ENCODE measurements at places on chromosomes 13 and 19. TPM values are rescaled to one million over a fixed set of nuclear protein-coding genes. Genes with fewer than 3 reads are reported as not detected.

- DNase-seq: no peak
These were observed 1584.5 kb upstream of the MIR17HG start for GRCh38 chr13:89763005-89763404.

- DNase-seq: no peak
These were observed 146.9 kb downstream of the TEX29 start for GRCh38 chr13:111467111-111467890.

GRCh38 chr13:42305503-42305902, 33.6 kb downstream of the AKAP11 start:
- DNase-seq: no peak

KDM4B gene
- 199 TPM for total RNA-seq

CLDN10 gene
- total RNA-seq: not detected

DNA sequence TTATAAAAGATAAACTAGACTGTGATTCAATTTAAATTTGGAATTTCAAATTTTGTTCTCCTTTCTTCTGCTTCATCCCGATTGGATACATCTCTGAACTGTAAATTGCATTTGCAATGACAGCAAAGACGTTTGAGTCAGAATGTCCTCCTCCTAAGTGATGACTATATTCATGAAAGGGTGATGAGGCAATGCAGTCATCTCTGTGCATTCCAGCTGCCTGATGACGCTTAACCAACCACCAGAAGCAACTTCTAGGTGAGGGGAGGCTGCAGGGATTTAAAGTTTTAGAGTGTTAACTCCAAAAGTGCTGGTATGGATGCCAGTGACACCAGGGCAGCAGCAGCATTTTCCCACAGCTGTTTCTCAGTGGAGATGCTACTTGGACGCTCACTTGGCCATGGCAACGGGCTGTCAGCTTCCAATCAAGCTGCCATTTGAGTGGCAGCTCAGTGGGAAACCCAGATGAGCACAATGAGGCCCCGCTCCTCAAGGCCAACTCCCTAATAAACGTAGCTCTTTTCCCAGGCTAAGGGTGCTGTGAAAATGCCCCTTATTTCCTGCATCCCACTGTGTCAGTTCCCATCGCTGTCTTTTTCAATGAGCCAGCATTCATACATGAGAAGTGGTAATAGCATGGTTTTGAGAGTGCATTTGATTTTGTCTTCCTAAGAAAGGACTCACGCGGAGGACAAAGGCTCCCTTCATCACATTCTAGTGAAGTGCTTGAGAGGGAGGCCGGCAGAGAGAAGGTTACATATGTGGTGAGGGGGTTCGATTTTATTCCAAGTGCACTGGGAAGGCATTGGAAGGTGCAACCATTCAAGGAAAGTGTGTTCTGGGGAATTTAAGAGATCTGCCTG, 45.2 kb upstream of the AMER2 start:
- DNase-seq: no peak

GRCh38 chr19:48780631-48781391, 25.5 kb downstream of the FGF21 start:
- peak; percentile 65 for DNase-seq

DNA sequence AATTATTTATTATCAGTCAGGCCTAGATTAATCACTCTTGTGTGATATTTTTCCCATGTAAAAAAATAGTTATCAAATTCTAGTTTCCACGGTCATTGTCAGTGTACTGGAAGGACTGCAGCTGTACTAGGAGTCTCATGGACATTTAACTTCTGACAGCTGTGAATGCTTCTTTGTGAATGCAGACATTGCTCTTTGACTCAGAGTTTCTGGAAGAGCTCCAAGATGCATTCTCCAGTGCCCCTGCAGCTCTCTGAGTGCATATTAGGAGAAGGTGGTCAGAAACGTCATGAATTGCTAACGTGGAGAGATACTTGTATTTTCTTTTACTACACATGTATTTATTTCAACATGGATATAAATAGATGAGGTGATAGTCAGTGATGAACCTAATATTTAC, 9.7 kb upstream of the SLITRK5 start:
- DNase-seq: no peak

- DNase-seq: no peak
These were observed 1387.2 kb downstream of the OLFM4 start for GRCh38 chr13:54415753-54416366.

GRCh38 chr13:113630804-113631203, 27.2 kb downstream of the ATP4B start:
- no peak for DNase-seq

LAIR1 gene
- total RNA-seq: 1.2 TPM

CEBPA gene
- total RNA-seq: 9.9 TPM

GRCh38 chr13:30097701-30098100, 209.7 kb downstream of the KATNAL1 start:
- no peak for DNase-seq

VSTM2B gene
- not detected for total RNA-seq

DNA sequence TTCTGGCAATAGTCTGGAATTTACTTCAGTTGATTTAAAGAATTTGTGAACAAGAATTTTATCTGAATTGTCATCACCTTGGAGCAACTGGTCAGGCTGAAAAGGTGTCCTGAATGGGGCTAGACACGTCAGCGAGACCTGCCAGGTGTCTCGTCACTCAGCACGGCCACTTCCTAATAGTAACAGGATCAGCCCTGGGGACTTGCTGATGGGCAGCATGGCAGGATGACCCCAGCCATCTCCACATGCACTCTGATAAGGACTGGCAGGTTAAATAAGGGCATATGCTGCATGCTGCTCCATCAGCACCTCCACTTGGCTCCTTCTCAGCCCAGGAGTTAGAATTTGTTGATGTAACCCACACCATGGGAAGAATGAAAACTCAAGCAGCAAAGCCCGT, 224.2 kb downstream of the FOXO1 start:
- DNase-seq: no peak

CRLF1 gene
- total RNA-seq: 7.6 TPM

ATP4B gene
- total RNA-seq: 585 TPM

DNA sequence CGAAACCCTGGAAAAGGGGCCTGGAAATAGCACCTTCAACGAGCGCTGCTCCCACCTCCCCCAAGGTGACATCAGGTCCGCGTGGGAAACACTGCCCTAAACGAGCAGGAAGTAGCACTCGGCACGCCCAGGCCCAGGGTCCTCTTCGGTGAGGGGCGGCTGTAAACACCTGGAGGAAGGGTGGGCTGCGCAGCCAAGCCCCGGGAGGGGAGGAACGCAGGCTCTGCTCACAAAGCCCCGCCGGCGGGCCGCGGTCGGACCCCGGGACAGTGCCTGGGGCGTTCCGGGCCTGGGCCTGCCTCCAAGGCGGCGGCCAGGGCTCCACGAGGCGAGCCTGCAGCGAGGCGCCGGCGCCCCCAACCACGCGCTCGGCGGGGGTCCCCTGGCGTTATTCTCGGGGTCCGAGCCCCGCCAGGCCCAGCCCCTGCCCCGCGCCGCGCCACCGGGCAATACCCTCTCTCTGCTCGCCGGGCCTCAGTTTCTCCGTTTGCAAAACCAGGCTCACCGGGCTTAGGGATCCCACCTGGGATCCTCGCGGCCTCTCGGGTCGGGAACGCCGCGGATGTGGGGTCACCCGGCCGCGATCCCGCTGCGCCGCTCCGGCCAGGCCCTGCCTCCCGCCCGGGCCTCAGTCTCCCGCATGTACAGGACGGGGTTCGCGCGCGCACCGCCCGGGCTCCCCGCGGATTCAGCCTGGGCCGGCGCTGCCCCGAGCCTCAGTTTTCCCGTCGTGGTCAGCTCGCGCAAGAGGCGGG, 630 bp downstream of the RNF126 start:
- peak; percentile 68 for DNase-seq

GRCh38 chr19:7692417-7693088, 9.4 kb downstream of the FCER2 start:
- DNase-seq: no peak

GRCh38 chr13:45369116-45369515, 28.1 kb upstream of the TPT1 start:
- no peak for DNase-seq

DNA sequence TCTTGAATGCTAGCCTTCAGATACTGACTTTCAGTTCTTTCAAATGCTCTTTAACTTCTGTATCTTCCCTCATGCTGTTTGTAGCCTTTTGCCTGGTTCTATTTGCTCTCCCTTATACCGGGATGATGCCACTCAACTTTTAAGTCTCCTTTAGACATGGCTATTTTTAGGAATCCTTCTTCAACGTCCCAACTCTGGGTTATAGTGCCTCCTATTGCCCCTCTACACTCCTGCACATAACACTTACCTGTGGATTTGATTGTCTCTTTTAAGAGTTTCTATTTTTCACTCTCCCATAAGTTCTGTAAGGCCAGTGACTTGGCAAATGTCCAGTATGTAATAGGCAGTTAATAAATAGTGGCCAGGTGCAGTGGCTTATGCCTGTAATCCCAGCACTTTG, 343.0 kb downstream of the KLF5 start:
- no peak for DNase-seq

ATP7B gene
- total RNA-seq: 1.2 TPM

GRCh38 chr19:47819858-47820257, 1.9 kb upstream of the CRX start:
- DNase-seq: no peak
